ENCODE measurements at places on chromosomes 16 and 17.

DNA sequence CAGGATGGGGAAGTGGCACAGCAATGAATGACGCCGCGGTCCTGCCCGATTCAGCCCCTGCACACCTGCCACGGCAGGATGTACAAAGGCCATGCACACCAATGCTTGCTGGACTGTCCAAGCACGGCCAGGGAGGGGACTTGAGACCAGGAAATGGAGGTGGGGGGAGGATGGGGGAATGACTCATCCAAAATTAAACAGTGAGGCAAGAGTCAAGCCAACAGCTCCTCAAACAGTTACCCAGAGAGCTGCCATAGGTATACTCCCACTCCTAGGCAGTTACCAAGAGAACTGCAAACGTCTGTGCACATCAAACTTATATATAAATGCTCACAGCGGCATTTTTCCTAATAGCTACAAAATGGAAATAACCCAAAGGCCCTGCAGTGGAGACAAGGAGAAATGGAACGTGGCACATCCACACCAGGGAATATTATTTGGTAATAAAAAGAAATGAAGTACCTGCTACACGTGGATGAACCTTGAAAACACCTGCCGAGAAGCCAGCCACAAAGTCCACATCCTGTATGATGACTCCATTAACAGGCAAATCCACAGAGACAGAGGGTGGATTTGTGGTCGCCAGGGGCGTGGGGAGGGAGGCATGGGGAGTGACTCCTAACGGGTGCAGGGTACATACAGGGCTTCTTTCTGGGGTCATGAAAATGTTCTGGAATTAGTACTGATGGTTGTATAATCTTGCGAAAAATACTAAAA, 54.1 kb downstream of the VAC14 start:
- no peak for DNase-seq

GRCh38 chr16:12310286-12310685, 333.8 kb downstream of the SNX29 start:
- no peak for DNase-seq

DNA sequence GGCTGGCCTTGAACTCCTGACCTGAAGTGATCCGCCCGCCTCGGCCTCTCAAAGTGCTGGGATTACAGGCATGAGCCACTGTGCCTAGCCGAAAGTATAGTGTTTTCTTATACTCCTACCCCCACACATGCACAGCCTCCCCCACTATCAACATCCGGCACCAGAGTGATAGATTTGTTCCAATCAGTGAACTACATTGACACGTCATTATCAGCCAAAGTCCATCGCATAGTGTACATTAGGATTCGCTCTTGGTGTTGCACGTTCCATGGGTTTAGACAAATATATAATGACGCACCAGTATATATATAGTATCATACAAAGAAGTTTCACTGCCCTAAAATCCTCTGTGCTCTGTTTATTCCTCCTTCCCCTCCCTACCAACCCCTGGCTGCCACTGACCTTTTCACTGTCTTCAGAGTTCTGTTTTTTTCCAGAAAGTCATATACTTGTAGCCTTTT, 11.9 kb upstream of the TM4SF5 start:
- DNase-seq = no peak

- no peak for DNase-seq
These were observed 189.7 kb downstream of the CHD9NB start for GRCh38 chr16:52863000-52863399.

- no peak for DNase-seq
These were observed at the start of gene CD19 for GRCh38 chr16:28931801-28932225. TSS of gene CD19 (plus strand) at chr16:28931971. CDS start at chr16:28932001, 30 bp downstream.

GRCh38 chr16:69844441-69844840, 82.3 kb downstream of the WWP2 start:
- DNase-seq = no peak

DNA sequence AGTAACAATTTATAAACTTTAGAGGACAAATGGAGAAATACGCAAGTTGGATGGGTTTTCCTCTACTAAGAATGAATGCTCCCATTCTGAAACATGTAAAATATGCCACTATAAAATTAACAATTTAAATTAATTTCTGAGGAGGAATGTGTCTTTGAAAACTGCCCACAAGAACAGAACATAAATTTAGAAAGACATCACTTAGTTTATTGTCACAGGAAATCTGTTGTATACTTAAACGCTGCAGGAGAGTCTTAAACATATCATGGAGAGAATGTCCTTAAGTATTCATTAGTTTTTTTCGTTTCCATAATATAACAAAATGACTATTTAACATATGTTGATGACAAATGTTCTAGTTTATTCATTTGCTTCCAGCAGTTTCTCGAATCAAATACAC, 29.6 kb downstream of the USP32 start:
- DNase-seq = no peak

GRCh38 chr16:3810198-3810664, 70.3 kb downstream of the CREBBP start:
- DNase-seq = no peak

DNA sequence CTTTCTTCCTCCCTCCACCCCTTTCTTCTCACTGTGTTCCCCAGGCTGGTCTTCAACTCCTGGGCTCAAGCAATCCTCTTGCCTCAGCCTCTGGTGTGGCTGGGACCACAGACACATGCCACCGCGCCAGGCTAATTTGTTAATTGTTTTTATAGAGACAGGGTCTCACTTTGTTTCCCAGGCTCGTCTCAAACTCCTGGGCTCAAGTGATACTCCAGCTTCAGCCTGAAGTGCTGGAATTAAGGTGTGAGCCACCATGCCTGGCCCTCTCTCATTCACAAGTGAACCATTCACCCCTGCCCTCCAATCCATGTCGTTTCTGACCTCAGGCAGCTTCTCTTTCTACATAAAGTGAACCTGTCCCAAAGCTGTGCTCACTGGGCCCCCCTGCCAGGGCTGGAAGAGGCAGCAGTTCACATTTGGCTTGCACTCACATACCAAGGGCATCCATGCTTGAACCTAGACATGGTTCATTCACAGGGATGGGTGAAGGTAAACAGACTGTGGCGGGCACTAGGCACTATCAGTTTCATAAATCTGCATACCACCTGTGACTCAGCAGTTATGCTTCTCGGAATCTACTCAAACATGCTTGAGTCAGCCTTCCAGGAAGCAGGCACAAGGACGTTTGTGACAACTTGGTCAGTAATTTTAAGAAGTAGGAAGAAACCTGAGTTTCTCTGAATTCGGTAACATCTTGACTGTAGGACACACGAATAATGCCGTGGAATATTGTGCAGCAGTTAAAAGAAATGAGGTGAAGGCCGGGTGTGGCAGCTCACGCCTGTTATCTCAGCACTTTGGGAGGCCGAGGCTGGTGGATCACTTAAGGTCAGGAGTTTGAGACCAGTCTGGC, 6.0 kb upstream of the RNF213 start:
- DNase-seq = peak; percentile 62

DNA sequence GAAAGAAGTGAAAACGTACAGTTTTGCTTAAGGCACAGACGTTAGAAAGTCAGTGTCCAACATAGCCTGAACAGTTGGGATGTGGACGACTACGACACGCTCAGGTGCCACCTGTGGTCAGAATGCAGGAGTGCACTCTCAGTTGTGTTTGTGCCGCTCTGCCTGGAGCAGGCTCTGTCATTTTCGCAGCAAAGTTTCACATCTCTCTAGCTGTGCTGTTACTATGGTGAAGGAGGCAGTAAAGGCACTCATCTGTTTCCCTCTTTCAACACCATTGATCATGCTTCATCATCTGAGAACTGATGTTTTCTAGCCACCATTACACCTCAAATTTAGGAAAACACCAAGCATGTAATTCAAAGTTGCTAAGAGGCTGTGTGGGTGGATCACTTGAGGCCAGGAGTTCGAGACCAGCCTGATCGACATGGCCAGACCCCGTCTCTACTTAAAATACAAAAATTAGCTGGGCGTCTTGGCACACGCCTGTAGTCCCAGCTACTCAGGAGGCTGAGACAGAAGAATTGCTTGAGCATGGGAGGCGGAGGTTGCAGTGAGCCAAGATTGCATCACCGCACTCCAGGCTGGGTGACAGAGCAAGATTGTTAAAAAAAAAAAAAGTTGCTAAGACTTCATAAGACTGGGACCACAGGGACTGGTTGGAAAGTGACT, 44.9 kb upstream of the DNAJA2 start:
- DNase-seq = peak; percentile 19

GRCh38 chr16:27230562-27231001, 27.3 kb downstream of the KDM8 start:
- peak; percentile 43 for DNase-seq

GRCh38 chr16:75801307-75801706, 75.0 kb upstream of the CPHXL start:
- DNase-seq = no peak

- no peak for DNase-seq
These were observed 14.7 kb upstream of the XYLT2 start for GRCh38 chr17:50331085-50331791.

- DNase-seq = no peak
These were observed 156.6 kb upstream of the SDK2 start for GRCh38 chr17:73800893-73801292.

DNA sequence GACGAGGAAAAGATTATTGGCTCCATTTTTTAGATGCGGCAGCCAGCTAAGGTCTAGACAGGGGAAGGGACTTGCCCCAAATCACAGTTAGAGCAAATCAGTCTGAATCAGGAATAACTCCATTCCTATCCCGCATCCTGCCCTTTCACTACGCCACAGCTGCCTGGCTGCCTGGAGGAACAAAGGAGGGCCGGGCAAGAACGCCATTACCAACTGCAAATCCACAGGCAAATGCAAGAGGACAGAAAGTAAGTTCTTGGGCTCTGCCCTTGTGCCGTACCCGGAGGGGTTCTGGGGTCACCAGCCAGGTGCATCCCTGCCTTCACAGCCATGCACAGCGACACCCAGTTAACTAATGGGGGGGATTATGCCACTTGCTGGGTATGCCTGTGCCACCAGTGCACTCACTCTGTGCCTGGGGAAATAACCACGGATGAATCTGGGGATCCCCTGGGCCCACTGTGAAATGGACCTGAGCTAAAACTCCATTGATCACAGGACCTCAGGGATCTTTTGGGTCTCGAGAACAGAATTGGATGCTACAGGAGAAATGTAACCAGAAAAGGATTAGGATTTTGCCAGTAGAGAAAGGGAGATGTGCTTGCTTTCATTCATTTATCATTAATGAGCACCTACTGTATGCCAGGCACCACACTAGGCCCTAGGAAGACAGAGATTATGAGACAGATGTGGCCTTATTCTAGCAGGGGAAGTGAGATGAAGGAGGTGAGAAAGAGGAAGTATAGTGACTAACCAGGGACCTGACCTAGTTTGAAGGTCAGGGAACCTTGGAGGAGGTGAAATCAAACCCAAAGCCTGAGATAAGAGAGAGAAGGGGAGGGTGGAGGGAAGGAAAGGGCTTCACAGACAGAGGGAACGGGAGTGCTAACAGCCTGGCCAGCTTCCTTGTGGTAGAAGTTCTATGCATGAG, 17.7 kb downstream of the BCL7C start:
- DNase-seq = no peak

DNA sequence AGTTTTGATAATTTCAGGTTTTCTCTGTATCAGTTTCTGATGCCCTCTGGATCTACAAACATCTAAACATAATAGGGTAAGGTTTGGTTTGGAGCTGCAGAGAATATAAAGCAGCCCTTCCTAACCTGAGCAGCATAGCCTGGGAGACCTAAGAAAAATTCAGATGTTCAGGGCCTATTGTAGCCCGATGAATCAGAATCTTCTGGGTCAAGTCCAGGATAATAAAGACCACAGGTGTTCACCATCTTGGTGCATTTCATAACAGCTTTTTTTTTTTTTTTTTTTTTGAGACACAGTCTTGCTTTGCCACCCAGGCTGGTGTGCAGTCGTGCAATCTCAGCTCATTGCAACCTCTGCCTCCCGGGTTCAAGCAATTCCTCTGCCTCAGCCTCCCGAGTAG, 19.7 kb upstream of the ARHGAP17 start:
- no peak for DNase-seq

- no peak for DNase-seq
These were observed 8.7 kb downstream of the GRN start for GRCh38 chr17:44353672-44354331.

- no peak for DNase-seq
These were observed 92.8 kb downstream of the HS3ST3A1 start for GRCh38 chr17:13508896-13509295.

GRCh38 chr16:50498431-50499155, 49.6 kb upstream of the NKD1 start:
- DNase-seq = no peak

DNA sequence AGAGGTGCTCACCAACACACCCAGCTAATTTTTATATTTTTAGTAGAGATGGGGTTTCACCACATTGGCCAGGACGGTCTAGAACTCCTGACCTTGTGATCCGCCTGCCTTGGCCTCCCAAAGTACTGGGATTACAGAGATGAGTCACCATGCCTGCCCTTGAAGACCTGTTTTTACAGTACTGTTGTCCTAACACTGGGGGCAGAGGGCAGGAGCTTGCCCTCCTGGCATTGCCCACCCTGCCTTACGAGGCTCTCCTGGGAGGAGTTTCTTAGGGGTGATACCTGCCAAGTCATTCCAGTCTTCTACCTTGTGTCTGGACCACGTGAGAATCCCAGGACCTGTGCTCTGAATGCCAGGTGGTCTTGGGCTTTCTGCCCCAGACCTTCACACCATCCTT, 2.7 kb downstream of the ASPSCR1 start:
- DNase-seq = no peak

DNA sequence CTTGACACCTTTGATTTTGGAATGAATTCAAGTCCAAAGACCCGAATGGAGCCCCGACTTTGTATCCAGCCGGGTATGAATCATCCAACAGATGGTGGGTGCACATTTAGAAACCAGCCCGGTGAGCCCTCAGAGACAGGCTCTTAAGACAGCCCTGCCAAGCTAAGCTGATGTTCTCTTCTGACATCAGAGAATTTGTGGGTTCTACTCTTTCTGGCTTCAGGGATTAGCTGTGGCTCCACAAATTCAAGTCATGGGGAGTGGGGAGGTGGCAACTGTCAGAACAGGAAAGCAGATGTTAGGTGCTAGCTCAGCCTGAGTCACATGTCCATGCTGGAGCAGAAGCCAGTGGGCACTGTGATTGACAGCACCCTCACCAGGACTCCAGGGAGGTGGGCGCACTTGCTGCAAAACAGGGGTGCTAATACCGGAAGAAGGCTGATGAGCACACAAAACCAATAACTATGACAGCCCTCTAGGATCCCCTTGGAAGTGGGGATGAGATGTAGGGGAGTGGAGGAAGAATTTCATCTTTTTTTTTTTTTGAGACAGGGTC, 31.4 kb upstream of the XYLT2 start:
- no peak for DNase-seq

DNA sequence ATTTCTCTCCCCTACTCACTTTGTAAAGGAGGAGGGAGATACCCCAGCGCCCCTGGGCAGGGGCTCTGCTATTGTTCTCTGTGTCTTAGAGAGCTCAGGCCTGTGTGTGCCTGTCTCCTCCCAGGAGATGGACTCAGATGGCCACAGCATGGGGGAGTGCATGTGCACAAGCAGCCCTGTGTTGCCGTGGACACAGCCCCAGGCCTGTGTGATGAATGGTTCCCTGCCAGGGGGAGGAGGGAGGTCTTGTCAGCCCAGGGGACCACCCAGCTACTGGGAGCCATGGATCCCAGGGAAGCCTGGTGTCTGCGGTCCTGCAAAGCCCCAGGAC, 26.3 kb downstream of the GINS2 start:
- DNase-seq = no peak

- no peak for DNase-seq
These were observed 10.3 kb downstream of the ITGAX start for GRCh38 chr16:31365131-31365865.

GRCh38 chr16:56793492-56793891, 63.6 kb downstream of the NUP93 start:
- no peak for DNase-seq
